AG09309 (cell line): ENCODE measurements at places on chromosomes 5 and 9.

DNA sequence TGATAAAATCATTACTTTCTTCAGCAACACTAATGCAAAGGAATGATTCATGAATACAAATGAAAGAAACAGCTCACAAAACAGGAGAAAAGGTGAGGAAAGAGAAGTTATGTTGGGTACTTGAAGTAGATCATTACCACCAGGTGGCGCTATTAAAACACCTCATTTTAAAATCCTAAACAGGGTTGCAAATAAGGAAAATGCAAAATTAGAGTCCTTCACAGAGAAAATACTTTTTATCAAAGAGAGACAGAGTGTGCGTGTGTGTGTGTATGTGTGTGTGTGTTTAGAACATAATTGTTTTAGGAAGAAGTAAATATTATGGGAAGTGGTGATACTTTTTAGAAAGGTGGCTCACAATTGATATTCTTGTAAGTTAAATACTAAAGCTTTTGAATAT, 49.5 kb upstream of the CD180 start:
- DNase-seq, result no peak

GRCh38 chr5:72005671-72006070, 101.6 kb upstream of the MAP1B start:
- DNase-seq, result no peak

GRCh38 chr5:320524-321229, 837 bp upstream of the AHRR start:
- no peak for DNase-seq

DNA sequence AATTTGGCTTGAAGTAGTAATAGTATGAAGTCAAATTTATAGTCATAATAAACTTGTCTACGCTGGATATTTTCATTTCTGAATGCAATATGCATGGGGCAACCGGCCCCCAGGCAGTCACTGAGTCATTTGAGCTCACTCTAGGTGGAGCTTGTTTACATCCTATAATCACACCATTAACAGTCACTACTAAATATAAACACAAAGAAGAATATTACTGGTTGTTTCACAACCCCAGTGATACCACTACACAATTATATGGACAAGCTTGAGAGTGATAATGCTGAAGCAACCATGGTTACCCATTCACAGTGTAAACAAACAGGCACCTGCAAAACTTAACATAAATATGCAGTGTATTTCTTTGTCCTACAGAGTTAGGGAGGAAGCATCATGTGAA, 68.7 kb downstream of the MARCHF3 start:
- no peak for DNase-seq

- DNase-seq, result no peak
Measured at GRCh38 chr5:1874348-1874747, 8.4 kb downstream of the IRX4 start.
